Activated CD8-positive, alpha-beta T cell treated with anti-CD3 and anti-CD28 coated beads, Interleukin-2, amount 10 ng/mL, durations not matched to agents 7 days and 5 days (primary cell): ENCODE measurements at places on chromosomes 7 and 10. TPM values are rescaled to one million over a fixed set of nuclear protein-coding genes. Genes with fewer than 3 reads are reported as not detected.
A peak's percentile ranks its signal among the peaks of the same experiment; 100 is the strongest.

GRCh38 chr7:56219017-56219416 is 102.8 kb upstream of the NUPR2 start:
- no peaks in the 10 kb centered on the region for H3K27me3 ChIP-seq
- no peaks in the 10 kb centered on the region for H3K4me1 ChIP-seq
- H3K36me3 ChIP-seq = no peaks in the 10 kb centered on the region
- no peak overlapping the region for H3K4me3 ChIP-seq
- DNase-seq = no peak

DNA sequence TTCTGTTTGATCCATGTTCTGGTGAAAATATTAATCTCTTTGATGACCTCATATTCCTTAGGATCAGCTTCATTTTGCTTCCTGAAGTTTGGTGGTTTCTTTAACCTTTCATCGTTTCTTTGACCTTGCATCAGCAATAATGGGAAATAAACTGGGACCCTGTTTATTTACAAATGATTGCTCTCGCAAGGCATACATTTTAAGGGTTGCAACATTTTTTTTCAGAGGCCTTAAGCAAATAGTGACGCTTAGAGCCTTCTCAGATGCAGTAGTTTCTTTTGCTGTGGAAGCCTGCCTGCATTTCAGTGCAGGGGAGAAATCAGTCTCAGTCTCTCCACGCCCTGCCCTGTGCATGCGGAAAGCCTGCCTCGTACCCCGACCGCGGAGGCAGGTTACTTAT is 139.1 kb upstream of the NPS start:
- H3K4me1 ChIP-seq = no peaks in the 10 kb centered on the region
- no peak overlapping the region for H3K4me3 ChIP-seq
- H3K27me3 ChIP-seq = no peaks in the 10 kb centered on the region
- H3K36me3 ChIP-seq = no peaks in the 10 kb centered on the region
- no peak for DNase-seq
- H3K27ac ChIP-seq = no peak overlapping the region

- DNase-seq = peak; percentile 62
- peaks cover 72% of the 10 kb centered on the region for H3K36me3 ChIP-seq
- H3K4me3 ChIP-seq = peak overlapping the region; percentile 16
- peaks cover 37% of the 10 kb centered on the region for H3K4me1 ChIP-seq
- no peaks in the 10 kb centered on the region for H3K27me3 ChIP-seq
Measured at GRCh38 chr7:585229-585711, 65.6 kb upstream of the PDGFA start.

DNA sequence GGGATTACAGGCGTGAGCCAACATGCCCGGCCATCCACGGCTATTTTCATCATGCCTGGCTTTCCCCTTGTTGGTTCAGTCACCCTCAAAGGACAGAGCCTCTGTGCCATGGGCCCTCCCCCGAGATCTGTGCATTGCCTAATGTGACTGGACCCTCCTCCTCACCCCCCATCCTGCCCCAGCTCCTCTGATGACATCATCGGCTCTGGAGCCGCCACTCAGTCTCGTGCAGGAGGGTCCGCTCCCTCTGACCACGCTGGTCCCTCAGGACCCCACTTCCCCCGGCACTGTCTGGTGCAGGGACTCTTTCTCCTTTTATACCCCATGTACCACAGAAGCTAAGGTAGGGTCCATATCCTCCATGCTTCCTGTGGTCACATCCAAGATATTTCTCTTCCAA is 33.2 kb upstream of the BAIAP2L1 start:
- no peak overlapping the region for H3K27ac ChIP-seq
- no peak for DNase-seq
- peaks cover 11% of the 10 kb centered on the region for H3K4me1 ChIP-seq
- no peaks in the 10 kb centered on the region for H3K36me3 ChIP-seq

Gene VAX1
- not detected for total RNA-seq

Gene NRG3
- not detected for total RNA-seq

Gene ZNF107
- total RNA-seq = 21.7 TPM

GRCh38 chr7:54354436-54354835 is 187.7 kb upstream of the VSTM2A start:
- H3K4me3 ChIP-seq = no peak overlapping the region
- no peak overlapping the region for H3K27ac ChIP-seq
- H3K4me1 ChIP-seq = no peaks in the 10 kb centered on the region
- DNase-seq = no peak
- no peaks in the 10 kb centered on the region for H3K27me3 ChIP-seq

GRCh38 chr7:81925530-81925929 is 155.7 kb upstream of the HGF start:
- H3K4me3 ChIP-seq = no peak overlapping the region
- DNase-seq = no peak
- H3K27ac ChIP-seq = no peak overlapping the region
- H3K4me1 ChIP-seq = no peaks in the 10 kb centered on the region

- H3K4me1 ChIP-seq = peaks cover 21% of the 10 kb centered on the region
- no peak for DNase-seq
- H3K36me3 ChIP-seq = peaks cover 79% of the 10 kb centered on the region
- no peak overlapping the region for H3K4me3 ChIP-seq
Measured at GRCh38 chr7:2939193-2939885, 95.2 kb upstream of the GNA12 start.

- H3K4me3 ChIP-seq = no peak overlapping the region
- no peaks in the 10 kb centered on the region for H3K27me3 ChIP-seq
- no peak for DNase-seq
- H3K4me1 ChIP-seq = peaks cover 37% of the 10 kb centered on the region
Measured at GRCh38 chr7:48628793-48629349, 295.5 kb upstream of the CDC14C start.

- H3K4me3 ChIP-seq = no peak overlapping the region
- H3K36me3 ChIP-seq = no peaks in the 10 kb centered on the region
- H3K27me3 ChIP-seq = peaks cover 30% of the 10 kb centered on the region
Measured at GRCh38 chr7:132380059-132380458, 196.2 kb downstream of the PLXNA4 start.

GRCh38 chr7:38673795-38674194 is 42.6 kb upstream of the AMPH start:
- H3K36me3 ChIP-seq = no peaks in the 10 kb centered on the region
- H3K27ac ChIP-seq = no peak overlapping the region
- peaks cover 6% of the 10 kb centered on the region for H3K27me3 ChIP-seq
- no peak overlapping the region for H3K4me3 ChIP-seq
- no peaks in the 10 kb centered on the region for H3K4me1 ChIP-seq

DNA sequence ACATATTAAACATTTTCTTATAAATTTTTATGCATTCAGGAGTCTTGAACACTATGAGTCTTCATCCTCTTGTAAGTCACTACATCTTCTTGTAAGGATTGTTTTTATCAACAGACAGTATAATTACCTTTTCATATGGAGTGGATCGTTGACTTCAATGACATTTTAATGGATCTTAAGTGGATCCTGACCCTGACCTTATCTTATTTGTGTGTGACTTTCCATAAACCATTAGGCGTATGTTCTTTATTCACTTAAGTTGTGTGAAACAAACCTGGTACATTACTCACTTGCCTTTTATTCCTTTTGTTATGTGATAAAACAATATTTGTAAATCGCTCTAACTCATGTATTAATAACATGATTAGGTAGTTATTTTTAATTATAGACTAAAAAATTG is 18.5 kb upstream of the SEMA3C start:
- H3K4me3 ChIP-seq = no peak overlapping the region
- DNase-seq = no peak
- no peaks in the 10 kb centered on the region for H3K4me1 ChIP-seq
- no peaks in the 10 kb centered on the region for H3K27me3 ChIP-seq
- H3K36me3 ChIP-seq = no peaks in the 10 kb centered on the region

DNA sequence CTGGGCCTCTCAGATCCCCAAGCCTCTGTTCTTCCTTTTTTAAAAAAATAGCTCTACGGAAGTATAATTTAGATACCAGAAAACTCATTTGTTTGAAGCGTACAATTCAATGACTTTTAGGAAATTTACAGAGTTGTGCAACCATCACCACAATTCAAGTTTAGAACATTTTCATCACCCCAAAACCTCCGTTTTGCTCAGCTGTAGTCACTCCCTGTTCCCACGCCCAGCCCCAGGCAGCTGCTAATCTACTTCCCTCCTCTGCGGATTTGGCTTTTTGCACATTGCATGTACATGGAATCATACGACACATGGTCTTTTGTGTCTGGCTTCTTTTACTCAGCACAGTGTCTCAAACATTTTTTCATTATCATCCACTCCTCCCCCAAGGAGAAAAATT is 229.2 kb downstream of the TCF7L2 start:
- no peaks in the 10 kb centered on the region for H3K27me3 ChIP-seq
- no peak overlapping the region for H3K4me3 ChIP-seq
- no peaks in the 10 kb centered on the region for H3K36me3 ChIP-seq
- DNase-seq = no peak

Gene GNGT1
- not detected for total RNA-seq

Gene UCMA
- total RNA-seq = not detected

- H3K27ac ChIP-seq = no peak overlapping the region
- H3K4me1 ChIP-seq = peaks cover 19% of the 10 kb centered on the region
- peaks cover 18% of the 10 kb centered on the region for H3K36me3 ChIP-seq
- H3K4me3 ChIP-seq = no peak overlapping the region
- no peaks in the 10 kb centered on the region for H3K27me3 ChIP-seq
- DNase-seq = no peak
Measured at GRCh38 chr7:105126436-105126975, 112.5 kb downstream of the KMT2E start.

- H3K4me1 ChIP-seq = no peaks in the 10 kb centered on the region
- no peak overlapping the region for H3K4me3 ChIP-seq
- H3K36me3 ChIP-seq = no peaks in the 10 kb centered on the region
- DNase-seq = no peak
Measured at GRCh38 chr10:5199398-5199797, 2.8 kb downstream of the AKR1C4 start.

GRCh38 chr10:124952123-124952522 is 10.2 kb downstream of the ZRANB1 start:
- H3K4me3 ChIP-seq = no peak overlapping the region
- DNase-seq = no peak
- H3K36me3 ChIP-seq = peaks cover 7% of the 10 kb centered on the region
- no peaks in the 10 kb centered on the region for H3K27me3 ChIP-seq
- H3K27ac ChIP-seq = no peak overlapping the region
- peaks cover 8% of the 10 kb centered on the region for H3K4me1 ChIP-seq

DNA sequence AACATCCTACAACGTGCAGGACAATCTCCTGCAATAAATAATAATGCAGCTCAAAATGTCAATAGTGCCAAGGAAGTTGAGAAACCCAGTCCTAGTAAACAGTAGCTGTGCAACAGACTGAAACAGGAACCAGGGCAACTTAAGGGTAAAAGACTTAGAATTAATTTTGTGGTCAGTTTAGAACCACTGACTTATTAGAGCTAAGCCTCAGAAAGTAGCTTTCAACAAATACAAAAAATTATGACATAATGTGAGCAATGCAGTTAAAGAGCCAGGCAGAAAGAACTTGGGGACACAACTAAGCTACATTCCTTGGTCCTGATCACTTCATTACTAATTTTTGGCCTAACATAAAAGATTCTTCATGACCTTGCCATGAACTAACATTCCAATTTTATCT is 195.4 kb downstream of the MACC1 start:
- H3K27ac ChIP-seq = no peak overlapping the region
- no peaks in the 10 kb centered on the region for H3K36me3 ChIP-seq
- H3K4me1 ChIP-seq = no peaks in the 10 kb centered on the region
- no peak overlapping the region for H3K4me3 ChIP-seq
- DNase-seq = no peak
- H3K27me3 ChIP-seq = no peaks in the 10 kb centered on the region
